Stimulated activated CD4-positive, alpha-beta T cell treated with anti-CD3 and anti-CD28 coated beads, Interleukin-1b, Interleukin-23, amount 100 ng/mL, for 1 hour (primary cell): ENCODE measurements at places on chromosomes 1 and 21.

GRCh38 chr1:105137543-105138457 lies 1388.1 kb downstream of the AMY1C start:
- DNase-seq: no peak

- no peak for DNase-seq
Measured at GRCh38 chr1:27598902-27599528, 4.9 kb downstream of the AHDC1 start.

DNA sequence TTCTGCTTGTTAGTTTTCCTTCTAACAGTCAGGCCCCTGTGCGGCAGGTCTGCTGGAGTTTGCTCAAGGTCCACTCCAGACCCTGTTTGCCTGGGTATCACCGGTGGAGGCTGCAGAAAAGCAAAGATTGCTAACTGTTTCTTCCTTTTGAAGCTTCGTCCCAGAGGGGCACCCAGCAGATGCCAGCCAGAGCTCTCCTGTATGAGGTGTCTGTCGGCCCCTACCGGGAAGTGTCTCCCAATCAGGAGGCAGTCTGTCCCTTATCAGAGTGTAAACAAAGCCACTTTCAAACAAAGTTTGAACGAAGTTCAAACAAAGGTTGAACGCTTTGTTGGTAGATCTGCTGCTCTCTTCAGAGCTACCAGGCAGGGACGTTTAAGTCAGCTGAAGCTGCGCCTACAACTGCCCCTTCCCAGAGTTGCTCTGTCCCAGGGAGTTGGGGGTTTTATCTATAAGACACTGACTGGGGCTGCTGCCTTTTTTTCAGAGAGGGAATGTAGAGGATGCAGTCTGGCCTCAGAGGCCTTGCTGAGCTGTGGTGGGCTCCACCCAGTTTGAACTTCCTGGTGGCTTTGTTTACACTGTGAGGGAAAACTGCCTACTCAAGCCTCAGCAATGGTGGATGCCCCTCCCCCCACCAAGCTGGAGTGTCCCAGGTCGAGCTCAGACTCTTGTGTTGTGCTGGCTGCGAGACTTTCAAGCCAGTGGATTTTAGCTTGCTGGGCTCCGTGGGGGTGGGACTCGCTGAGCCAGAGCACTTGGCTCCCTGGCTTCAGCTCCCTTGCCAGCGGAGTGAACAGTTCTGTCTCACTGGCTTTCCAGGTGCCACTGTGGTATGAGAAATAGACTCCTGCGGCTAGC lies 401.8 kb downstream of the SRGAP2C start:
- DNase-seq: no peak

GRCh38 chr21:26881504-26882228 lies 36.5 kb upstream of the ADAMTS1 start:
- DNase-seq: no peak

- no peak for DNase-seq
Measured at GRCh38 chr1:40155135-40155534, 6.1 kb upstream of the RLF start.

DNA sequence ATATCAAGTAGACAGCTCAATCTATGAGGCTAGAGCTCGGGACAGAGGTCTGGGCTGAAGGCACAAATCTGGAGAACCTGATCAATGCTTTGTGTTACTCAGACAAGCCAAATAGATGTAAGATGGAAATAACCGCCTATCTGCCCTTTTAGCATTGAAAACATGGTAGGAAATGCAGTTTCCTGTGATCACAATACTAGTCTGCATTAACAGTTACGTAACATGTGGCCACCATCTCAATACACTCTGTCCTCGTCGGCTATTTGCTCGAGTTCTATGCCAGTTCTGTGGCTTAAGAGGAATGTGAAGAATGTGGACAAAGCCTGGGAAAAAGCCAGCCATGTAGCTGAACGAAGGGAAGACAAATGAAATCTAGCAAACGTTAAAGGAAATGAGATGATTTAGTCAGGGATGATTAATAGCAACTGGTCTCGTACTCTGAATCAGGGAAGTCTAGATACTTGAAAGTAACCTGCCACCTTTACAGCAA lies 73.3 kb downstream of the HSF2BP start:
- no peak for DNase-seq

- DNase-seq: no peak
Measured at GRCh38 chr1:6108937-6109614, 63.4 kb downstream of the KCNAB2 start.

DNA sequence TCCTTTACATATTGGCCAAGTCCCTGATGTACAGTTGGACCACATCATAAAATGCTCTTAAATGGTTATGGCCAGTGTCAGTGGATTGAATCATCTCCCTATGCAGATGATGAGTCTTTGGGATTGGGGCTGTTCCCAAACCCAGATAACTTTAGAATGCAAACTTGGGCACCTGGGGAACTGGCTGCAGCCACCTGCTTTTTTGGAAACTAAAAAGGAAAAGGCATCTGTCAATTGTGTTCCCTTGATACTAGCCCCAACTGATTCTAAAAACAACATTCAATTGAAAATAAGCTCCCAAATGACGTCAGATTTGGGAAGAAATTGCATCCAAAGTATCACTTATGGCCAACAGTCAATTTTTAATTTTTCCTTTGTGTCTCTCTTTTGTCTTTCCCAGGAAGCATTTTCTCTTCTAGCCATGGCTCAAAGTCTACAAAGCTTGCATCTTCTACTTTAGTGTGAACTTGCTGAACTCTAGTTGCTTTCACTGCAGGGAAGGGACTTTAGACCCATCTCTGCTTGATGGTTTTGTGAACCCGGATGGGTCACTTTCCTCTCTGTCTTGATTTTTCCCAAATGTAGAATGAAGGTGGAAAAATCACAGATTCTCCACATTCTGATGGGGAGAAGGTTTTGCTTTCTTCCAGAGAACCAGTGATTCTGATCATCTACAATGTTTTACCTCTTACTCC lies 402.3 kb upstream of the USP24 start:
- no peak for DNase-seq

DNA sequence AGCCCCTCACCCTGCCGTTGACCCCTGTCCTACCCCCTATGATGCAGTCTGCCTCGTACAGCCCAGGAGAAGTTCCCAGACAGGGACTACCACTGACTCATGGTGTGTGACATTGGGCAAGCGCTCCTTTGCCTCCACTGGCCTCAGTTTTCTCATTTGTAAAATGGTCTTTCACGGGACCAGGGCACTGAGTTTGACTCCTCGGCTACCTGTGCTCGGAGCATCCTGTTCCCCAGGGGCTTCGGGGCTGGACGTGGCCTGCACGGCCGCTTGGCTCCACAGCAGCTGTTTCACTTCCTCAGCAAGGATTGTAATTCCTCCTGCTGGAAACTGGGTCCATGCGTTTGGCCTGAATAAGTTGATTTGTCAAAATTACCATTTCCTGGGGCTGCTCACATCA lies 277.3 kb downstream of the MATN1 start:
- DNase-seq: no peak

DNA sequence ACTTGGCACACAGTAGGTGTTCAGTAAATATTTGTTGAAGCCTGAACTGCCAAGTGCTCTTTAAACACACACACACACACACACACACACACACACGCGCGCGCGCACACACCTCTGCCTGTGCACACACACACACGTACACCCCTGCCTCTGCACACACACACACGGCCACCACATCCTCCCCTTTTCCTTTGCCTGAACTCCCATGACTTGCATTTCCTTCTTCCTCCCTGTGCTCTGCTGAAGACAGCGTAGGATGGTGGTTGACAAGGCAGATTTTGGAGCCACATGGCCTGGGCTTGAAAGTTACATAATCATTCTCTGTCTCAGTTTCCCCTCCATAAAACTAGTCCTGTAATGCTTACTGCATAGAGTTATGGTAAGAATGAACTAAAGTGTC lies 712.3 kb downstream of the PTPRU start:
- no peak for DNase-seq

GRCh38 chr1:67175530-67176087 lies 9.4 kb downstream of the IL23R start:
- no peak for DNase-seq

DNA sequence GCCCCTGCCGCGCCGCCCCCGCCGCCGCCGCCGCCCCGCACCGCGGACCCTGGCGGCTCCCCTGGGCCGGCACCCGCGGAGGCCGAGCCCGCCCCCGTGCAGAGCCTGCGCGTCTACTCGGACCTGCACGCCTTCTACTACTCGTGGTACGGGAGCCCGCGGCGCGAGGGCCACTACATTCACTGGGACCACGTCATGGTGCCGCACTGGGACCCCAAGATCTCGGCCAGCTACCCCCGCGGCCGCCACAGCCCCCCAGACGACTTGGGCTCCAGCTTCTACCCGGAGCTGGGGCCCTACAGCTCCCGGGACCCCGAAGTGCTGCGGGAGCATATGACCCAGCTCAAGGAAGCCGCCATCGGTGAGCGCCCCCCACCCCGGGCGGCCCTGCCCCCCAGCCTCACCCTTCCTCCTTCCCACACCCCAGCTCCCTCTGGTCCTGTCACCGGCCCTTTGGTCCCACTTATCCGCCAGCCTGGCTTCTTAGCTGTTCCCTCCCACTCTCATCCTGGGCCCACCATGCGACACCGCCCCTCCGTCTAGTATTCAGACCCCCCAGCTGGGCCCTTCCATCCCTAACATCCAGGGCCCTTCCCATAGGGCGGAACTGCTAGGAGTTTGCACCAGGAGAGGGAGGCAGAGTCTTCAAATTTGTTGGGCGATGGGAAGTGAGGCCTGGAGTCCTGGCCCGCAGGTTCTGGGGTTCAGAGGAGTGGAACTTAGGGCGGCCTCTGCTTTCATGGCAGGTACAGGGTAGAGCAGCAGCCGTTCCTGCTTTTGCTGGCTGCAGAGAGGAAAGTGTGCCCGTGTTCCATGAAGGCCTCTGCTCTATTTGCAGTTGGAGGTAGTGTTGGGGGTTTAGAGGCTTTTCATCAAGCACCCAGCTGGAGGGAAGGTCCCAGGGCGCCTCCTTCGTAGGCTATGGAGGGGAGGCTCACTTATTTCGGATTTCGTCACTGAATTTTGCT lies 1.0 kb downstream of the MANEAL start:
- no peak for DNase-seq

GRCh38 chr1:211517006-211517405 lies 25.0 kb upstream of the RD3 start:
- DNase-seq: no peak

- no peak for DNase-seq
Measured at GRCh38 chr1:222241410-222241809, 306.5 kb downstream of the HHIPL2 start.

DNA sequence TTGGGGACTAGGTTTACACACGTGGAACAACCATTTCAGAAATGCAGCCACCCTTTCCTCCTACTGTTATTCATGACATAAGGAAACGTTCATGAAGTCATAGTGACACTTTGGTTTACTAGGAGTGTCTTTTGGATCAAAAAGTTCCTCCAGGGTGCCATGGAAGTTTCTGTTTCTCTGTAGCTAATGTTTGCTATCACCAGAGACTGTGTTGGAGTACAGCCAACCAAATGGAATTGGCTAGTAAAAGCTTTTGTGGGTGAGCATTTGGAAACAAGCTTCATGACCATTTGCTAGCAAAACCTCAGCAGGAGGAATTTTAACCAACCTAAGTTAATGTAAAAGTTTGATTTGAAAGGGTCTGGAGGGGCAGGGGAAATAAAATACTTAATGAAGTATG lies 43.9 kb upstream of the ADGRL2 start:
- no peak for DNase-seq

DNA sequence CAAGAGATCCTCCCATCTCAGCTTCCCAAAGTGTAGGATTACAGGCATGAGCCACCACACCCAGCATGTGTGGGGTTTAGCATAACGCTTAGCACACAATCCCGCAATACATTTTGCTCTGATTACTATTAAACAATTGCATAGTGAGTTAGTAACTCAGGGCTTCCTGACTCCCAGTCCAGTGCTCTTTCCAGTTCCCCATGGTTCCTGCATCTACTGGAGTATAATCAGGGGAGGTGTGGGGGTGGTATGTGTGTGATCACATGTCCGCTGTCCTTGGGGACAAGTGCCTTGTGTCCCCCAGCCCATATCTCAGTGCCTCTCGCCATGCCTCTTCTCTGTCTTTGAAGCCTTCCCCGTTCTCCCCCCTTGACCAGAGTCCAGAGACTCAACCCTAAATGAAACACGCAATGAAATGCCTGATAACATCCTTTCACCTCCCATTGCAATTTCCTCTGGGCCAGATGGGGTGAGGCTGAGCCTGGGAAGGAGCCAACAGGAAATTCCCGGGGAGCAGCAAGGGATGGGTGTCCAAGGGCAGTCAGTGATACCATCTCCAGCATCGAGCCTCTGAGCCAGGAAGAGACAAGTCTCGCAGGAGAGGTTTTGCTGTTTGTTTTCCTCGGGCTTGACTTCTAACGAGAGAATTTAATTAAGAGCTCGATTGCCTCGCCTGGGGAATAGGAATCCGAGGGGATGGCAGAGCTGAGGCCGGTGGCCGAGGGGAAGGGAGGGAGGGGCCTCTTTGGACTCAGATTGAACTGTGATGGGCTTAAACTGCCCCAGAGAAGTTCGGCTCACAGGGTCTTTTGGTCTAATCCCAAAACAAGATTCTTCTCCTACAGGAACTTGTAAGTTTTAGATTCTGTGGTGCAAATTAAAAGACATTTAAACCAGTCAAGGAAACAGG lies 7.7 kb upstream of the HTR1D start:
- DNase-seq: no peak

DNA sequence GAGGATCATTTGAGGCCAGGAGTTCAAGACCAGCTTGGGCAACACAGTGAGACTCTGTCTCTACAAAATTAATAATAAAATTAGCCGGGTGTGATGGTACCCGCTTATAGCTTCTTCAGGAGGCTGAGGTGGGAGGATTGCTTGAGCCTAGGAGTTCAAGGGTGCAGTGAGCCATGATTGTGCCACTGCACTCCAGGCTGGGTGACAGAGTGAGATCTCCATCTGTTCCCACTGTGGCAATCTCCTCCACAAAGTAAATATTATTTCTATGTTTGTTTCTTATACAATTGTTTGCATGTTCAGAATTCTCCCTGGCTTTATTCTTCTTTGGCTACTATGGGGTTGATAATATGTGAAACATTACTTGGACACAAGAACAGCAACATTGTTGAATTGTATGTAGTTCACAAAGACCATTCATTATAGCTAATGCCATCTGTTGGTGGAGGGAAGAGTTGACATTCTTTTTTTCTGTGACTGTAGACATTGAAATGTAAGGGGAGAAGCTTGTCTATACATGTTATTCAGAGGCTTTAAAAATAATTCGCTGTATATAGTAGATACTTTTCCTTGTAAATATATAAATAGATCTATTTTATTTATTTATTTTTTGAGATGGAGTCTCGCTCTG lies 47.8 kb upstream of the SRSF10 start:
- no peak for DNase-seq

DNA sequence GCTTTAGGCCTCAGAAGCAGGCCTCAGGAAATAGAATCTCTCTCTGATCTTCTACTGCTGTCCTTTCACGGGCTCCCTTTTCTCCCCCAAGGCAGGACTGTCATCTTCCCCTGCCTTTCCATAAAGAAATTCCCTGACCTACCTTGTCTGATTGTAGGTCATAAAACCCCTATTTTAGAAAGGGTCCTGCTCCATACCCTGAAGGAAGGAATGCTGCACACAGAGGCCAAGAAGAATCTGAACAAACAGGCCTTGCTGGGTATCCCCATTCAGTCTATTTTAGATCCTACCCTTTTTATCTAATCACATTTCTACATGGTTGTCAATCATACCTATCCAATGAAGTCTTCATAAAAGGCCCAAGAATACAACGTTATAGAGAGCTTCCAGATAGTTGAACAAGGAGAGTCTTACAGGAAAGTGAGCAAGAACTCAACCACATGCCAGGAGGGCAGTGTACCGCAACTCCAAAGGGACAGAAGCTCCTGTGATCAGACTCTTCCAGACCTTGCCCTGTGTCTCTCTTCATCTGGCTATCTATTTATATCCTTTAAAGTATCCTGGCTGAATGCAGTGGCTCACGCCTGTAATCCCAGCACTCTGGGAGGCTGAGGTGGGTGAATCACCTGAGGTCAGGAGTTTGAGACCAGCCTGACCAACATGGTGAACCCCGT lies 93.1 kb downstream of the SLC16A1 start:
- no peak for DNase-seq
